ENCODE measurements at places on chromosomes 3 and 15. TPM values are rescaled to one million over a fixed set of nuclear protein-coding genes. Genes with fewer than 3 reads are reported as not detected.

The PDCD6IP gene
- total RNA-seq, result 130 TPM

The RBMS3 gene
- total RNA-seq, result 28.4 TPM

The BHLHE40 gene
- 113 TPM for total RNA-seq

The AKAP13 gene
- 28.0 TPM for total RNA-seq

The BFSP2 gene
- not detected for total RNA-seq

The SLC9C1 gene
- total RNA-seq, result not detected

The LRRIQ4 gene
- total RNA-seq, result not detected

The LACTB gene
- total RNA-seq, result 9.6 TPM

The ARHGAP31 gene
- 13.6 TPM for total RNA-seq

The AGTR1 gene
- 0.16 TPM for total RNA-seq

The SNTN gene
- not detected for total RNA-seq

The ARPIN gene
- total RNA-seq, result 9.0 TPM

The TGM4 gene
- 0.65 TPM for total RNA-seq

The KBTBD12 gene
- 0.16 TPM for total RNA-seq

The MUSTN1 gene
- total RNA-seq, result not detected

The ACKR4 gene
- total RNA-seq, result not detected

The CCDC71 gene
- 33.2 TPM for total RNA-seq

The FETUB gene
- total RNA-seq, result not detected

The FEZF2 gene
- not detected for total RNA-seq

The CYP1A2 gene
- not detected for total RNA-seq

The MST1R gene
- 2.0 TPM for total RNA-seq

The ADAMTS9 gene
- 5.4 TPM for total RNA-seq

The SLC28A2 gene
- total RNA-seq, result not detected

The PLCD1 gene
- total RNA-seq, result 22.9 TPM

The GPD1L gene
- total RNA-seq, result 6.4 TPM

The WHAMM gene
- total RNA-seq, result 4.2 TPM

The THAP10 gene
- 3.7 TPM for total RNA-seq

The HHLA2 gene
- total RNA-seq, result not detected

The NPAP1 gene
- not detected for total RNA-seq

The ZDHHC23 gene
- 5.5 TPM for total RNA-seq

The NRROS gene
- total RNA-seq, result 0.65 TPM

The MYD88 gene
- 34.0 TPM for total RNA-seq

The BCL2A1 gene
- not detected for total RNA-seq

The LRRC34 gene
- 1.1 TPM for total RNA-seq
